AG09309 (cell line): ENCODE measurements at places on chromosomes 3 and 15.

DNA sequence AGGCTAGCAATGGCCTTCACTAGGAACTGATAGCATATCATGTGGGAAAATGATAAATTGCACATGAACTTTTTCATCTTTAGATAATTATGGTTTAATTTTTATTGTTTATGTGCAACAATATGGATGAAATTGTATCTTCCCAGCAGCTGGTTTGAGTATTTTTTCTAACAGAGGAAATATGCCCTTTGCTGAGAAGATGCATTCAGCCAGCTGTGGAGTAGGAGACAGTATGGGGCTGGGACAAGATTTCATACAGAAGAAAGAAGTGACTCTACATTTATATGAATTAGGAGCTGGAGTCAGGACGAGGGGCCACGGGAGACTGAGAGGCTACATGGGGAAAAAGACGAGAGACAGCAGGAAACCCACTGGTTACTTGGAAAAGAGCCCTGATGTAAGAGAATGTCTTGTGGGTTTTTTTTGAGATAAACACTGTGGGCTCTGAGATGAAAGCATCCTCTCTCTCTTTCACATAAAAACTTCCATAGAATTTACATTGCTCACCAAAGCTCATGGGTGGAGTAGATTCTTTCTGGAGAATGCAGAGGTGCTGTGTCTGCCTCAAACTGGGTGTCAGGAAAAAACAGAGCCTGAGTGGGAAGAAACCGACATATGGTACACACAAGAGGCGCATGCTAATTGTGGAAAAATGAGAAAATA lies 115.2 kb upstream of the PDZRN3 start:
- DNase-seq = peak; percentile 31

GRCh38 chr15:48891232-48891765 lies 13.4 kb downstream of the EID1 start:
- DNase-seq = no peak

GRCh38 chr3:14806641-14807263 lies 12.0 kb upstream of the FGD5 start:
- DNase-seq = no peak

DNA sequence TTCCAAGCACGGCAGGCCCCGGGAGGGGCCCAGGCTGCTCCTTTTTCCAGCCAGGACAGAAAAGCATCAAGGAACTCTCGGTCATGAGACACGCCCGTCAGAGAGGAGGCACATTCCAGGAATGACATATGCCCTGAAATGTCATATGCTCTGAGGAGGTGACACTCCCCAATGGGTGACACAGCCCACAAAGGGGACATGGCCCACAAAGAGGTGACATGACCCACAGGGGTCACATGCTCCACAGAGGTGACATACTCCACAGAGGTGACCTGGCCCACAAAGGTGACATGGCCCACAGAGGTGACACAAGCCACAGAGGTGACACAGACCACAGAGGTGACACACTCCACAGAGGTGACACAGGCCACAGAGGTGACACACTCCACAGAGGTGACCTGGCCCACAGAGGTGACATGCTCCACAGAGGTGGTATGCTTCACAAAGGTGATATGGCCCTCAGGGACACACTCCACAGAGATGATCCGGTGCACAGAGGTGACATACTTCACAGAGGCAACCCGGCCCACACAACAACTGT lies 79.2 kb downstream of the ABHD5 start:
- DNase-seq = no peak

DNA sequence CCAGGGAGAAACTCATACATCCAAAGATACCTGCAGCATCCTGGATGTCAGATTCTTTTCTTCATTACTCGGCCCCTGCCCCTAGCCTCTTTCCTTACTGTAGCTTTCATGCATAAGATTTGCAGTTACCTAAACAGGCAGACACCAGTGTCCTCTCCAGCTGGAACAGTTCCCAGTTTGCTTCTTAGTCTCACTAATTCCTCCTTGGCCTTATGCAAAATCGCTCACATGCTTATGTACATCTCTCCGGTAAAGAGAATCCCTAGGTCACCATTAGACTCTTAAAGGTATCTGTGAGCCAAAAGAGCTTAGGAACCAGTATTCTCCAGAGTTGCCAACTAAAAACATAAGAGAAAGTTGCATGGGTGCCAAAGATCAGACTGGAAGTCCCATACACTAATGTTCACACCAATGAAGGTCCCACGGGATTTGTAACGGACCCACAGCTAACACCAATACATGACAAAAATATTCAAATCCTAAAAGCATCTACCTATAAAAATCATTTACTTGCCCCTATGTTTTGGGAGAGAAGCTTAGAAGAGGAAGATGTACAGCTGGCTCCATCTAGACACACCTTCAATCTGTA lies 66.6 kb downstream of the CBLB start:
- no peak for DNase-seq

- no peak for DNase-seq
These were observed 562.1 kb downstream of the GRM7 start for GRCh38 chr3:7423036-7423435.

DNA sequence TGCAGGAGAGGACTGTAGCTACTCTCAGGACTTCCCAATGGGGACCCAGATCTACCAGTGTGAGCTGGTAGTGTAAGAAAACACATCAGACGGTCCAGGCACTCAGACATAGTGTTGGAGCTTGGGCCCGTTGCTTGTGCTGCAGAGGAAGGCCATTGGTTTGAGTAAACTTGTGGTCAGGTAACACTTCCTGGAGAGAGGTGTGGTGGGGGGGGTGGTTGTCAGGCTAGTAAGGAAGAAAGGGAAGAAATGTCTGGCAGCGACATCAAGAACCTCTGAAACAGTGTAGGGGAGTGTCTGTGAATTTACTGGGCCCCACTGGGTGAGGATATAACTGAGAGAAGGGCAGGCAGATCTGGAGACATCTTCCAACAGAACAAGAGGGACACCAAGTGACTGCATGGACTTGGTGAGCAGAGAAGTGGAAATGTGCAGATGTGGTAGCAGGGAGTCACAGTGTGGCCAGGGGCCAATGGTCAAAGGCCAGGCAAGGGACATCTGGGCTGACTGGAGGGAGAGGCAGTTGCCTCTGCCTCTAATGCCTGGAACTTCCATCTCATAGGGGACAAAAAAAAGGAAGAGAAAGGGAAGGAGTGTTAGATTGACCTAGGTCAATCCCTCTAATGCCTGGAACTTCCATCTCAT lies 63.7 kb upstream of the MRPS22 start:
- DNase-seq = no peak

DNA sequence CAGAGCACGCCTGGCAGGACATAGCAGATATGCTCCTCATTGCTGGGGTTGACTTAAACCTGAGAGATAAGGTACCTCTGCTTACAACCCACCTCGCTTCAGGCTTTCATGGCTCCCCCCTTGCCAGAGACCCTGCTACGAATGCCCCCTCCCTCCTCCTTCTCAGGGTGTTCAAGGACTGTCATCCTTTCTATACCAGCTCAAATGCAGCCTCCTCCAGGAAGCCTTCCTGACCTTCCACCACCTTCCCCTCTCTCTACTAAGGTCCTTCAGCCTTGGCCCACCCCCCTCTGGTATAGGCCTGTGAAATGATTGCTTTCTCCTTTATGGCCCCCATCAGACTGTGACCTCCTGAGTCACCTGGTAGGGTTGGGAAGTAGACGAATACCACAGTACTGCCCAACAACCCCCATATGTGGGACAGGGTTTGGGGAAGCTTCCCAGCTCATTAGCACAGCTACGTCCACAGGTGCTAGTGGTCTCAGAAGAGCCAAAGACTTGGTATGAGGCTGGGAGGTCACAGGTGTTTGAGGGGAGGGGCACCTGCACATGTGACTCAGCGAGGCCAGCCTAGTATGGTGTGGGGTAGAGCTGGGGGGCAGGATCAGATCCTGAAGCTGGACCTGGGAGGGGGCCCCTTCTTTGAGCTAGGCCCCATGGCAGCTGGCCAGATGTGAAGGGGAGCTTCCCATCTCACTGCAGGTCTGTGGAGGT lies 32.0 kb downstream of the ANKDD1A start:
- no peak for DNase-seq

DNA sequence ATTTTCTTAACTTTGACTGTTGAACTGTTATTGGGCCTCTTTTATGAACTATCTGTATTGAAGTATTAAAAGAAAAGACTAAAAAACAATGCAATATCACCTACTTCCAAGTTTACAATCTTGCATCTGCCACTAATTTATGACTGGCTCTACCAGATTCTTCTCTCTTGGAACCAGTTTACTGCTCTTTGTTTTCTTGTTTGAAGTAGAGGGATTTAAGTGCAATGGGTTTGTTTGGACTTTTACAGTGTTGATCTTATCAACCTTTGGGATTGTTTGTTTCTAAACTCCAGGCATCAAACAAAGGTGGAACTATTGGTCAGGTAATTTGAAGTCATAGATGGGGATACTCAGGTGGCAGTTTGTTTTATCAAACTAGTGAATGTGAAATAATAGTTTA lies 43.0 kb upstream of the MEIS2 start:
- no peak for DNase-seq
